ENCODE measurements at places on chromosomes 2 and 18.
A peak's percentile ranks its signal among the peaks of the same experiment; 100 is the strongest.

- no peak for DNase-seq
Measured at GRCh38 chr2:63500398-63500797, 87.9 kb downstream of the WDPCP start.

DNA sequence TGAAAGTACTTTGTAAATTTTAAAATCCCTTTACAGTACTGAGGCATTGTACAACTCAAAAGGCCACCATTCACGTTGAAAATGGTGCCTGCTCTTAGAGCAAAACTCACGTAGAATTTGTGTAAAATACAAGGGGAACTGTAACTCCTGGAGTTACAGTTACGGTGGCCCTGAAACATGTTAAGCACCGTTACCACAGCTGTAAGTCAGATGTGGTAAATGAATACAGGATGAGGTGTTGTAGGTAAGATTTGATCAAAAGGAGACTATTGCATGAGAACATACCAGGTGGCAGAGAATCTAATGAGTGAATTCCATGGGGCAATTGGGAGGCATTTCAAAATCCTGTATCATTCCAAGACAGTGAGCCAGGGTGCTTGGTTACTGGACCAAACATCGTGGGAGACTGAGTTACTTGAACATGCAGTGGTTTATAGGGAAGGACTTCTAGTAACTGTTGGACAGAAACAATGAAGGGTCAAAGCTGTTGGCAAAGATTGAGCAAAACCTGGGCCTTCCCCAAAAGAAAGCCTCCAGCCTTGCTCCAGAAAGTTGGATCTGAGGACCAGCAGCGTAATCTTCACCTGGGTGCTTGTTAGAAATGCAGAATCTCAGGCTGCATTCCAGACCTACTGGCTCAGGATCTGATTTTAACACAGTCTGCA lies 535.8 kb upstream of the POU3F3 start:
- DNase-seq, result no peak

DNA sequence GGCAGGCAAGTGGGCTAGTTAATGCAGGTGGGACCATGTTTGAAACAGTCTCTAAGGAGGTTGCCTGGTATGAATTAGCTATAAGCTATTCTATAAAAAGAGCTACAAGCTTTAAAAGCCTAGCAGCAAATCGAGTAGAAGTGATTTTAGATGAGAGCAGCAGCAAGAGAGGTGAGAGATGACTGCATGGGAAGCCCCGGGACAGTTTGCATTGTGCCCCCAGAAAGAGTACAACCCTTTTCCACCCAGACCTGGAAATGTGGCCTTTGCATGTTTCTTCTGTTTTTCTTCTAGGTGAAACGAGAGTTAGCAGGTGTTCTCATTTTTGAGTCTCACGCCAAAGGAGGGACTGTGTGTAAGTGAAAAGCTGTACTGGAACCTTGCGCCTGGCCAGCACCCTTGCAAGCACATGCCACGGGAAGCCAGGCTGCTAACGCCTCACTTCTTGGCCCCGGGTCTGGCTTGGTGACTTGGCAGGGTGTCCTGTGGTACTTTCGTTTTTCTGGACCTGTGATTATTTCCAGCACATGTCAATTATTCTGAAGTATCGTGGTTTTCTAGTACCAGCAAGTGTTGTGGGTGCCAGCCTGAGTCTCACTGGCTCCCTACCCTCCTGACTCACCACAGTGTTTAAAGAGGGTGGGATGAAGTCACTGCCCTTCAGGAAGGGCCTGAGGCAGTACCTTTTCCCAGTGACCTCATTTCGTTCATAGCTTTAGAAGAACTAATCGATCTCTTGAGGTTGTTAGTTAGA lies 90.3 kb upstream of the MAP3K20 start:
- peak; percentile 66 for DNase-seq

GRCh38 chr2:75033516-75033915 lies 75.1 kb downstream of the POLE4 start:
- DNase-seq, result no peak

DNA sequence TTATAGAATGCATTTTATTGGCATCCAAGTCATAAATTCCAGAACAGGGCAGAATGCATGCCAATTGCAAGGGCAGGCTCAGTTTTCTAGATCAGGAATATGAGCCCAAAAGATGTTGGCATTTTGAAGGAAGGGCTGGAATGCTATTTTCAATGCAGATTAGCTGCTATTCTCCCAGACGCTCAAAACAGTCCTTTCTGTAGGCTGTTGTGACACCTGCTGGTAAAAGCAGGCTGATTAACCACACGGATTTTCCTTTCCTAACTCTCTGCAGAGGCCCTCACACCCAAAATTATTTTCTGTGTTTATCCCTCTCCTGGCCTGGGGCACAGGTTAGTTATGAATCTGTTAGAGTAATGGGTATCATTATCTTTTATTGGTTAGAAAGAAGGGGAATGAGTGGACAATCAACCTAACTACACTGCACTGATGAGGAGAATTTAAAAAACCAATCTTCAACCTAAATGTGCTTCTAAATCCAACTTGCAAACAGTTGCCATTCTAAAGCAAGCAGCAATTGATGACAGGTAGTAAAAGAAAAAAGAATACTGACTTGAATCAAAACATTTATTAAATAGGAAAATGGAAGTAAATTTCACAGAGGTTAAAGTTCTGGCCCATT lies 94.0 kb downstream of the PLA2R1 start:
- peak; percentile 70 for DNase-seq

GRCh38 chr2:66127061-66127460 lies 307.9 kb upstream of the MEIS1 start:
- DNase-seq, result no peak

DNA sequence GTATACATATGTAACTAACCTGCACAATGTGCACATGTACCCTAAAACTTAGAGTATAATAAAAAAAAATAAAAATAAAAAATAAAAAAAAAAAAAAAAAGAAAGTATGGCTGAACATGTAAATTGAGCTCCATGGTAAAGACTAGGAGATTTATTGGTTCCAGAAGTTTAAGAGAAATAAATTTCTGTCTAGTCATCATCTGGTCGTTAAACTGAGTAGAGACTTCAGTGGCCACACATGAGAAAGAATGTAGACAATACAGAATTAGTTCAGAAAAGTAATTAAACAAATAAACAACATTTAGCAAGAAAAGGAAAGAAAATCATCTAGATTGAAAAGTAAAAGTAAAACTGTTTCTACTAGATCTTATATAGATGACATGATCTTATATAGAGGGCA lies 12.4 kb upstream of the KCNE4 start:
- no peak for DNase-seq

All from ACHN (cell line).